ENCODE measurements at places on chromosomes 3 and 15.

DNA sequence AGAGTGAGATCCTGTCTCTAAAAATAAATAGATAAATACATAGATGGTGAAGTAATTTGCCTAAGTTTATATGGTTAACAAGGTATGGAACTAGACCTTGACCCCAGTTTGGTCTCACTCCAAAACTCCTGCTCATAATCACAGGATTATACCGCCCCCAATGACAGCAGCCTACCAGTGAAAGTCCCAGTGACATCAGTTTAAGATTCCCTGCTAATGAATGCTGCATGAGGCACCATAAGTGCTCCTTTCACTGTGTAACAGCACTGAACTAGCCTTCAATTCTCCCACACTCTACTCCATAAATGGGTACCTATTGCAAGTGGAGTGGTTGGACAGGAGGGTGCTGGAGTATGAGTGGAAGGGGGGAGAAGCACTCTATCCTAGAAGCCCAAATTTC is 23.7 kb upstream of the THSD4 start:
- DNase-seq, result no peak

DNA sequence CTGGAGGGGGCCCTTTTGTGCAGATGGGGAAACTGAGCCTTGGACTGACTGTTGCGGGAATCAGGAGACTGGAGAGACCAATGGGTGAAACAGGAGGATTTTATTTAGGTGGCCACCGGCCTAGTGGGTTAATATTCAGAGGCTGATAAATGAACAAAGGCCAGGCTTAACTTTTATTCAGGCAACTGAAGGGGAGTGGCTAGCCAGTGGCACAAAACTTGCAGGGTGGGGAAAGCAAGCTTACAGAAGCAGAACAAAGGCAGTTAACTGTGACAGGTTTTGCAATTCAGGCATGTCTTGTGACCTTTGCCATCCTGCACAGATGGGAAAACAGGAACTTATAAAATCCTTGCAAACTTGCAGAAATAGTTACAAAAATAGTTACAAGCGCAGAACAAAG is 24.9 kb upstream of the ACAD9 start:
- DNase-seq, result no peak

GRCh38 chr15:31358163-31358562 is 31.5 kb downstream of the KLF13 start:
- DNase-seq, result no peak

DNA sequence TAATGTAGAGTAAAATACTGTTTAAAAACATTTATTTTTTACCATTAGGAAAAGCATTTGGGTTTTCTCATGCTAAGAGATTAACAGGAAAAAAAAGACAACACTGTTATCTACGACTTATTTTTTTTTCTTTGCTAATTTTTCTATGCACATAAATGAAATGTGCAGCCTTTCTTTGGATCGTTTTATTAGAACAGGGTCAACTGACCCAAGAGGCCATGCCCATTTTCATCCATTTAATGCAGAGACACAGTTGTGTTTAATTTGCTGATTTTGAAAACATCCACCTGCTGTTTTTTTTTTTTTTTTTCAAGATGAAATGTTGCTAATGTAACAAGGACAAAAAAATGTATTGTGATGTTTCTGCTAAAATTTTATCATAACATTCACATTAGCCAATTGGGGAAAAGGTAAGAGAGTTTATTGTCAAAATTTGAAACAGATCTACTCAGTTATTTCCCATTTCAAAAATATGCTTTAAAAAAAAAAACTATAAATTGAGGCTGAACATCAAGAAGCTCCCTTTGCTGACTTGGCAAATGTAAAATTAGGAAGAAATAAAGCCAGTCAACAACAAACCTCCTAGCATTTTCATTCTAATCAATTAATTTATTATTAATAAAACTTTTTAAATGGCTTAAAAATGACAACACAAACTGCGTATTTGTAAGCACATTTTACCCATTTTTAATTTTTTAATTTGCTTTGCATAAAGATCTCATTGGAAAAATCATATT is 485.2 kb downstream of the ROBO2 start:
- no peak for DNase-seq

- no peak for DNase-seq
Observed at GRCh38 chr15:64837502-64837901, 4.2 kb upstream of the PLEKHO2 start.
